B cell (primary cell): ENCODE measurements at places on chromosomes 12 and 14. TPM values are rescaled to one million over a fixed set of nuclear protein-coding genes. Genes with fewer than 3 reads are reported as not detected.
A peak's percentile ranks its signal among the peaks of the same experiment; 100 is the strongest.

GRCh38 chr12:26534071-26534470 lies 298.9 kb downstream of the ITPR2 start:
- no peak for DNase-seq
- peaks cover 12% of the 10 kb centered on the region for H3K36me3 ChIP-seq
- no peak overlapping the region for H3K4me3 ChIP-seq
- no peaks in the 10 kb centered on the region for H3K4me1 ChIP-seq
- no peak overlapping the region for H3K27ac ChIP-seq
- no peaks in the 10 kb centered on the region for H3K27me3 ChIP-seq

DNA sequence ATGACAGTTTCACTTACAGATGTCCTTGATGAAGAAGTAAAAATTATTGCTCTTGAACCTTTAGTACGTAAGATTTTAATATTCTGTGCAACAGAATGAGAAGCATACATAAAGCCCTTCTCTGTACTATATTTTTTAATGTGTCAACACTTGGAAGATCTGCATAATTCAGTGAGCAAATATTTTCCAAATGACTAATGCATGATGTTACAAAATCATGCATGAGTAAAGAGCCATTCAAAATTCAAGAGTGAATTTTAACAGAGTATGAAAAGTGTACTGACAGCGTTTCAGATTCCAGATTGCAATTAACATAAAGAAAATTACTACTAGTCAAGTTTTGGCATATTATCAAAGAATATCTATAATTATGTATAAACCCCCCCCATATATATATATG lies 101.4 kb upstream of the BBS10 start:
- no peak overlapping the region for H3K27ac ChIP-seq
- H3K36me3 ChIP-seq: no peaks in the 10 kb centered on the region
- H3K27me3 ChIP-seq: no peaks in the 10 kb centered on the region
- no peak overlapping the region for H3K4me3 ChIP-seq

- no peaks in the 10 kb centered on the region for H3K27me3 ChIP-seq
- no peak overlapping the region for H3K4me3 ChIP-seq
- no peaks in the 10 kb centered on the region for H3K4me1 ChIP-seq
These were observed 244.9 kb upstream of the PDE3A start for GRCh38 chr12:20123465-20123864.

- peak overlapping the region; percentile 90 for H3K27ac ChIP-seq
- no peaks in the 10 kb centered on the region for H3K36me3 ChIP-seq
- no peaks in the 10 kb centered on the region for H3K27me3 ChIP-seq
- no peak for DNase-seq
- peaks cover 95% of the 10 kb centered on the region for H3K4me1 ChIP-seq
These were observed 35.7 kb upstream of the PNMA1 start for GRCh38 chr14:73749706-73750530.

Gene WNT1
- polyA plus RNA-seq: 0.26 and 0.55 TPM in 2 replicates

- no peaks in the 10 kb centered on the region for H3K27me3 ChIP-seq
- no peak overlapping the region for H3K4me3 ChIP-seq
These were observed 29.0 kb downstream of the FBXW8 start for GRCh38 chr12:116939734-116940133.

DNA sequence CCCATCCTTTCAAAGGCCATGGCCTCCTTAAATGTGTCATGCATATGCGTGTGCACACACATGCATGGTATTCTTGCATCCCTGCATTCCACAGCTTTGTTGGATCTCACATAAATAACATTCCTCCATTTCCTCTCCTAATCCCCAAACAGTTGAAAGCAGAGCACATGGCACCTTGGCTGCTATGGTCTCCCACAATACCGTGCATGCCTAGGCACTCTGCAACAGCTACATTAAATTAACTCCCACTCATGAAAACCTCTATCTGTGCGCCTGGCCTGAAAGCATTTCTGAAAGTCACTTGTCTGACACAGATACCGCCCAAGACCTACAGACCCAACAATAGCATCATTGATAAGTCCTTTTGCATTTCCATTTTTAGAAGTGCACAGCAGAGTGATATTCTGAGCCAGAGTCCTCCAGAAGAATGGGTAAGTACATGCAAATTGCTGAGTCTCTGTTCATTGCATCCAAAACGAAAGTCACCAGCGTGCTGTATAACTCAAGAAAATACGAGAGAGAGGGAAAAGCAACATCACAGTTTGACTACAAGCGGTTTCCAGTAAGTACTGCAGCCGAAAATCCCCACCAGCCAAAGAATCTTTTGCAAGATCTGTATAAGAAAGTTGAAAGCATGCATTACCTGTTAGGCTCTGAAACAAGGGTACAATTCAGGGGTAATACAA lies 436 bp downstream of the ASB2 start:
- H3K27me3 ChIP-seq: no peaks in the 10 kb centered on the region
- no peak for DNase-seq
- H3K27ac ChIP-seq: no peak overlapping the region
- H3K4me3 ChIP-seq: no peak overlapping the region
- peaks cover 31% of the 10 kb centered on the region for H3K4me1 ChIP-seq
- H3K36me3 ChIP-seq: no peaks in the 10 kb centered on the region

- DNase-seq: no peak
- H3K27ac ChIP-seq: no peak overlapping the region
- no peak overlapping the region for H3K4me3 ChIP-seq
- no peaks in the 10 kb centered on the region for H3K27me3 ChIP-seq
These were observed 3.0 kb upstream of the GARIN2 start for GRCh38 chr14:67186172-67186768.

DNA sequence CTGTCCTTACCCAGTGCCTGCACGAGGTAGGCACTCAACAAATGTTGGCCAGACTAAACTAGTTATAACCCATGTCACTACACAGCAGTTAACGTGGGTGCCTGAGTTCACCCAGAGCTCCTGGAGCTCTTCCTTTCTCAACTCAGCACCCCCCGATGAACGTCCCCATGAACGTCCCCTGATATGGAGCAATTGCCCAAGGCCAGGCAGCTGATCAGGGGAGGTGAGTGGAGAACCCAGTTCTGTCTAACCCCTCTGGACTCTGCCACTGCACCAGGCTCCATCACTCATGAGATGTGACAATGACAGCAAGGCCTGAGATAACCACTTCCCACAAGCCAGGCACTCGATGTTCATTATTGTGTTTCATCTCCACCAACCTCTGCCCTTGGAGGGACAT lies 199.0 kb downstream of the BCL11B start:
- no peak for DNase-seq
- no peaks in the 10 kb centered on the region for H3K36me3 ChIP-seq
- no peaks in the 10 kb centered on the region for H3K27me3 ChIP-seq

GRCh38 chr14:96940009-96940408 lies 142.8 kb downstream of the VRK1 start:
- H3K27ac ChIP-seq: no peak overlapping the region
- peaks cover 9% of the 10 kb centered on the region for H3K4me1 ChIP-seq
- DNase-seq: no peak
- no peaks in the 10 kb centered on the region for H3K27me3 ChIP-seq
- H3K36me3 ChIP-seq: no peaks in the 10 kb centered on the region
- H3K4me3 ChIP-seq: no peak overlapping the region

- no peak overlapping the region for H3K4me3 ChIP-seq
- H3K36me3 ChIP-seq: no peaks in the 10 kb centered on the region
- H3K27me3 ChIP-seq: no peaks in the 10 kb centered on the region
- no peak overlapping the region for H3K27ac ChIP-seq
- no peak for DNase-seq
- no peaks in the 10 kb centered on the region for H3K4me1 ChIP-seq
These were observed 247.8 kb downstream of the MSRB3 start for GRCh38 chr12:65526311-65526710.

DNA sequence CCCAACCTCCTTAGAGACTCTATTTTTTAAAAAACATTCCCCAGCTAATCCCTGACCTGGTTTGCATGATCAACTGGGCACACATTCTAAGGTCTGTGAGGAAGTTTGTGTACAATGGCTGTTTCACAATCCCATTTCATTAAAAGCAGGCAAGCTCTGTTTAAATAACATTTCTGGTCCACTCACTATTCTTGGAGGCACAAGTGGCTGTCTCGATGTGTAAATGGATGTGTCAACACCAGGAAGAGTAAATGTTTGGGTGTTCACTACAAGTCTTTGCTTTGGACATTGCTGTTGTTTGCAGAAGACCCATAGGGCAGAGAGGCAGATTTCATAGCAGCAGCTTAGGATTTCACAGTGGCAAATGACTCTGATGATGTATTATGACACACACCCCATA lies 98.3 kb downstream of the PDZRN4 start:
- H3K4me1 ChIP-seq: no peaks in the 10 kb centered on the region
- no peak overlapping the region for H3K4me3 ChIP-seq
- H3K27me3 ChIP-seq: no peaks in the 10 kb centered on the region
- no peak for DNase-seq

- H3K36me3 ChIP-seq: no peaks in the 10 kb centered on the region
- H3K4me3 ChIP-seq: no peak overlapping the region
- no peak for DNase-seq
- peaks cover 16% of the 10 kb centered on the region for H3K4me1 ChIP-seq
These were observed 559 bp upstream of the LMBR1L start for GRCh38 chr12:49111206-49111605.

Gene KIF26A
- polyA plus RNA-seq: 0.15 TPM in 1 of 2 replicates, not detected in the other

- no peak for DNase-seq
- no peaks in the 10 kb centered on the region for H3K27me3 ChIP-seq
- H3K27ac ChIP-seq: no peak overlapping the region
- no peaks in the 10 kb centered on the region for H3K4me1 ChIP-seq
- H3K36me3 ChIP-seq: no peaks in the 10 kb centered on the region
These were observed 181.2 kb downstream of the TMTC2 start for GRCh38 chr12:82867762-82868500.

DNA sequence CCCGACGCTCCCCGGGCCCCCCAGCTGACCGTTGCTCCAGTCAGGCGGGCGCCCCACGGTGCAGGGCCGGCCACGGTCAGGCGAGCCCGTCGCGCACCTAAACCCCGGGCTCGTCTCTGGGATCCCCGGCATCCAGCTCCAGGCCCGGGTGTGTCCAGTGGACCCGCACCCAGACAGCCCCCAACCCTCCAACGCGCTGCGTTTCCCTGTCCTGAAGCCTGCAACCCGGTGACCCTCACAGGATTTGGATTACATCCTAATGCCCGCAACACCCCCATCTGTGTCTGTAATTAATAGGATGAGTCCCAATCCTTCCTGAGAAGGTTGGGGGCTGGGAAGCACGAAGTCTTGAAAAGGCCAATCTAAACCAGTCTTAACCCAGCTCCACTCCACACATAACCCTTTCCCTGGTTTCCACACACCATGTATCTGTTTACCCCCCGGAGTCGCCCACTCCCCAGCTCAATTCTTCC lies 10.4 kb downstream of the CPNE6 start:
- H3K4me3 ChIP-seq: peak overlapping the region; percentile 56

GRCh38 chr14:93160353-93160801 lies 24.3 kb downstream of the MOAP1 start:
- H3K36me3 ChIP-seq: no peaks in the 10 kb centered on the region
- DNase-seq: no peak

Gene NCAPD2
- polyA plus RNA-seq: 18.4 and 19.9 TPM in 2 replicates

Gene KLHL33
- polyA plus RNA-seq: 0.25 and 0.36 TPM in 2 replicates

DNA sequence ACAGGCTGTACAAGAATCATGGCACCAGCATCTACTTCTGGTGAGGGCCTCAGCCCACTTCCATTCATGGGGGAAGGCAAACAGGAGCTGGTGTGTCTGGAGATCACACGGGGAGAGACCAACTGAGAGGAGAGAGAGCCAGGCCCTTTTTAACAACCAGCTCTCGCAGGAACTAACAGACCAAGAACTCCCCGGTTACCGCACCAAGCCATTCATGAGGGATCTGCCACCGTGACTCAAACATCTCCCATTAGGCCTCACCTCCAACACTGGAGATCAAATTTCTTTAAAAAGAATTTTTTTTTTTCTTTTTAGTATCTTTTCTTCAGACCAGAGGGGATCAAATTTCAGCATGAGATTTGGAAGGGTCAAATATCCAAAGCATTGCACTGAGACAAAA lies 16.7 kb upstream of the AQP2 start:
- H3K4me1 ChIP-seq: no peaks in the 10 kb centered on the region
- no peak overlapping the region for H3K27ac ChIP-seq
- DNase-seq: no peak
- H3K27me3 ChIP-seq: no peaks in the 10 kb centered on the region

DNA sequence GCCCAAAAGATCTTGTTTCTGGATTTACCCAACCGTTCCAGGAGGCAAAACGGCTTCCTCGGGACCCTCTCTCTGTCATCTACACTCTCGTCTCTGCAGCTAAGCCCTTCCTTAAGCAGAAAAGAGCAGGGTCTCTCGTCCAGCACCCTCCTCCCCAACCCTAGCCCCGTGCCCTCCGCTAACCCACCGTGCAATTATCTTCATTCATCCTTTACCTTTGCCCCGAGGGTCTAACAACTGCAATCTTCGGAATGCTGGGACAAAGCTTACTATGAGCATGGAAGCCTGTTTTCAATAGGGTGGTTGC lies 276 bp upstream of the BMAL2 start:
- peaks cover 24% of the 10 kb centered on the region for H3K27me3 ChIP-seq
- no peak for DNase-seq
- no peak overlapping the region for H3K27ac ChIP-seq
- H3K4me3 ChIP-seq: peak overlapping the region; percentile 13

DNA sequence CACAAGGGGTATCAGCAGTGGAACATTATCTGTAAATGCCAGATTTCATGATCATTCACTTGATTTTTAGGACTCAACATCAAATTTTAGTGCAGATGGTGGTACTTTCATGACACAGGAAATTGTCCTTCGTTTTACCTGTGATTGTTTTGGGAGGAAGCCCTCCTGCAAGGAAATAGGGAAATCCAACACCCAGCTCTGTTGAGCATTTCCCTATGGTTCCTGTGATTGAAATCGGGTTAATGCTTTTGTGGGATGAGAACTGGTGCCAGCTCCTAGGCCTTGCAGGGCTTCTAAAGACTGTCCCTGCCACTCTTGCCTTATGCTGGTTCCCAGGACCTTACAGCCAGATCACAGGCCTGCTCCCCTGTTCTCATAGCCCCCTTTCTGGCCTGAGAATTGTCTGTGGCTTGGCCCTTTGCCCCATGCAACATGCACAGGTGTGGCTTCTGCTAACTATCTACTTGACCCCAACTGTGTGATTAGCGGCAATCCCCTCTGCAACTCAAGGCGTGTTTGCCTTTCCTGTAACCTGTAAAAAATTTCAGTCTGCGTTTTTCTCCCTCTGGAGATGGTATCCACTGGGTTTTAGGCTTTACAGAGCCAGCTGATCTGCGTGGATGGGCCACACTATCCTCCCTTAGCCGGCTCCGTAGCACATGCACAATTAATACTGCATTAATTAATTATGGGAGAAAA lies 112.5 kb downstream of the ETV6 start:
- H3K4me3 ChIP-seq: no peak overlapping the region
- H3K27me3 ChIP-seq: no peaks in the 10 kb centered on the region
- H3K4me1 ChIP-seq: peaks cover 86% of the 10 kb centered on the region
- peak overlapping the region; percentile 82 for H3K27ac ChIP-seq

GRCh38 chr12:177980-178828 lies 35.8 kb downstream of the SLC6A12 start:
- H3K36me3 ChIP-seq: no peaks in the 10 kb centered on the region
- H3K4me3 ChIP-seq: no peak overlapping the region

DNA sequence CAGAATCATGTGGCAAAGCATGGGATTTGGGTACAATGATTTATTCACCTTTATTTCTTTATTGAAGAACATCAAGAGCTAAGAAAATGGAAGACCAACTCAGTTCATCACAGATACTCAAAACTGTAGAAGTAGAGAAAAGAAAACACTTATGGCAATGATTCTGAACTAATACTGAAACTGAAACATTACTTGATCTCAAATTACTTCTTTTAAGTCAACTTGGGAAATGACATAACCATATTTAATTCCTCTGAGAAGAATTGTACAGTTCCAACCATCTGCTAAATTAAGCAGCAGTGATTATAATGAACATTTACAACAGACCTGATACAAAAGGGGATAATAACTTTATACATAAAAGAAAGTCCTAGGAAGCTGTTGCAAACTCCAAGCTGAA lies 466.5 kb downstream of the TMTC2 start:
- no peak for DNase-seq
- H3K4me1 ChIP-seq: no peaks in the 10 kb centered on the region
- H3K4me3 ChIP-seq: no peak overlapping the region
- H3K36me3 ChIP-seq: no peaks in the 10 kb centered on the region
- no peak overlapping the region for H3K27ac ChIP-seq
- H3K27me3 ChIP-seq: no peaks in the 10 kb centered on the region

Gene CLEC12A
- polyA plus RNA-seq: 0.76 and 1.0 TPM in 2 replicates

Gene SLCO1A2
- polyA plus RNA-seq: not detected in 2 replicates
